ENCODE measurements at places on chromosomes 7 and 10.

- no peak for DNase-seq
Measured at GRCh38 chr10:21724020-21724589, 190.1 kb downstream of the MLLT10 start.

- DNase-seq: no peak
Measured at GRCh38 chr7:143331179-143331801, 15.4 kb downstream of the CLCN1 start.

GRCh38 chr10:69375307-69376151 is 41.2 kb downstream of the TACR2 start:
- DNase-seq: no peak

- no peak for DNase-seq
Measured at GRCh38 chr10:124652200-124652599, 92.0 kb downstream of the FAM53B start.

GRCh38 chr10:34821587-34822585 is 6.8 kb upstream of the PARD3 start:
- DNase-seq: no peak

DNA sequence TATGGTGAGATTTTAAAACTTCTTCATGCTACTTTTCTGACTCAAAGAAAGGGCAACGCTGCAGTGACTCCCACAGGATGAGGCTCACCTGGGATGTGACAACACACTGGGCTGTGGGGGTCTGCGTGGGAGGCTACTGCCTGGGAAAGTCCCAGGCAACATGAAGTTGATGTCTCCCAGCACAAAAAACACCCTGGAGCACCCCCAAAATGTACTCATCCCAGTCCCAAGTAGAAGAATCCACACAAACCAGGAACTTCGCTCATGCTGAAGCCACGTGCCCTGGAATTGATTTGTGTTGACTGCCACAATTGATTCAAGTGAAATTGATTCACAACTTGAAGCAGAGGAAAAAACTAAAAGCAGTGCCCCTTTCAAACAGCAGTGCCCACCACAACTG is 24.9 kb upstream of the PTPRN2 start:
- DNase-seq: no peak

- no peak for DNase-seq
Measured at GRCh38 chr10:52571516-52572182, 200.9 kb downstream of the MBL2 start.

- no peak for DNase-seq
Measured at GRCh38 chr10:6597478-6597877, 17.4 kb upstream of the PRKCQ start.

DNA sequence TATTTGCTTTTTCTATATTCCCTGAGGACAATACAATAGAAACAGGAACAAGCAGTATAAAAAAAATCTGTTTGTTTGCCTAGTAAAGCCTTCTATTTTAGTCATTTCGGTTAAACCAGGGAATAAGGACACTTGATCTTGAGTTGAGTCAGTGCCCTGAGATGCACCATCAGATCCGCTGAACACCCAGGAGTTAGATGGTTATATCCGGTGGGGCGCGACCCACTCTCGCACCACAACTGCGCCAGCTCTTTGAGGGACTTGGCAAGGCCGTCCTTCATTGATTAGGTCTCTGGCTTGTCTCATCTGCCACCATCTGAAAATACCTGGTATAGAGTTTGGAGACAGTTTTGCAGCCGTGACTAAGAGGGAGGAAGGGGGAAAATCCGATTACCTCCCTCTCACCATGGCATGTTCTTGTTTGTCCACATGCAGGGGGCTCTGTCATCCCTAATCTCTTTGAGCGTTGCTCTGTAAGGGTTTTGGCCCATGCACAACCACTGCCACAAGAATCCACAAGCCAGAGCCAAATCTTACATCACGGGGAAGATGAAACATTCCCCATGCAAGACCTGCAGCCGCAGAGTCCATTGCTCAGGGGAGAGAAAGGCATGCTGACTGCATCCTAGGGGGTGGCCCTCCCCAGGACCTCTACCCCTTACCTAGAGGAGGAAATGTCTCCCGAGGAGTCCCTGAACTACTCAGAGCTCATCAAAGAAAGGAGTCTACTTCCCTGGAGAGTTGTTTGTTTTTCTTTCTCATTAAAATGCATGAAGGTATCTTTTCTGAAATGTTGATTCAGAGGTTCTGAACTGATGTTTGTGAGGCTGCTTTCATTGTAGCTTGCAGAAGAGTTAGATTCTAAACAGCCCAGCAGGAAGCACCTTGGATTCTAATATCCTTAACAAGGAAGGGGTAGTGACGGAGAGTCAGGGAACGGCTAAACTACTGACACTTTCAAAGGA is 101.6 kb upstream of the FAM171A1 start:
- DNase-seq: no peak

- DNase-seq: no peak
Measured at GRCh38 chr10:13219685-13220670, 14.2 kb downstream of the UCMA start.

DNA sequence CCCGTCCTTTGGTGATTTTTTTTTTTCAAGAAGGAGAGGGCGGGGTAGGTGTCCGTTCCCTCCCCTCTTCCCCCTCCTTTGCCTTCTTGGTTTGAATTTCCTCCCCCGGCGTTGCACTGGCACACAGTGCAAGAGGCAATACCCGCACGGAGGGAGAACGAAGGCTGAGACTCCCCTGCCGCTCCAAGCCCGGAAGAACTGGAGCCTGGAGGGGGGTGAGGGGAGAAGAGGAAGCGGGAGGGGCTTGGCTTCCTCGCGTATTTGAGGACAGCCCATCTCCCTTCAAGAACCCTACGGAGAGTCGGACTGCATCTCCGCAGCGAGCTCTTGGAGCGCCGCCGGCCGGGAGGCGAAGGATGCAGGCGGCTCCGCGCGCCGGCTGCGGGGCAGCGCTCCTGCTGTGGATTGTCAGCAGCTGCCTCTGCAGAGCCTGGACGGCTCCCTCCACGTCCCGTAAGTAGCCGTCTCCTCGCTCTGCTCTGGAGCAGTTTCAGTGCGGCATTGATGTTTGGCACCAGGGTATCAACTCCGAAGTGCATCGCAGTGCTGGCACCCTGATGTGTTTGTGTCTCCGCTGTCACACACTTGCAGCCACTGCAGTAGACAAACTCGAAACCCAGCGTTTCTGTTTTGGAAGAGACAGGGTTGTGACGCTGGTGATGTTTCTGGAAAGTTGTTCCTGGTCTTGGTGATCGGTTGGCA is at the start of gene CNTNAP2:
CNTNAP2 (plus strand) TSS at position 281 of the 702 bp plus-strand sequence; CDS start at position 357, 76 bp downstream.
- no peak for DNase-seq

DNA sequence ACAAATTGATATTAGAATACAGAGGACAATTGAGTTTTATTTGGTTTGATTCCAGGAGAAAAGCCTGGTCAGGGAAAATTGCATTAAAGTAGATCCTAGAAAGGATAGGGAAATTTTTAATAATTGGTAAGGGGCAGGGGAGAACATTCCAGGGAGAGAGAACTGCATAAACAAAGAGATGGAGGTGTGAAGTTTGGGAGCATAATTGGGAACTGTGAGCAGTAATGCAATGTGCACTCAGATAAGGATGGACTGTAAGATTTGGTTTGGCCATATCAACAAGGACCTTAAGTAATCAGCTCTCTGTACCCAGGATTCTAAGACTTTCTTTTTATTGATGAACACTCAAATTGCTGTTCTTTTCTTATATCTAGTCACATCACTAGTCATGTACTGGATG is 41.4 kb downstream of the ZMYND11 start:
- no peak for DNase-seq

GRCh38 chr7:828793-829561 is 3.3 kb upstream of the SUN1 start:
- no peak for DNase-seq

- no peak for DNase-seq
Measured at GRCh38 chr10:3192856-3193635, 20.5 kb upstream of the PITRM1 start.

- DNase-seq: no peak
Measured at GRCh38 chr10:33153968-33154327, 180.5 kb downstream of the NRP1 start.

- no peak for DNase-seq
Measured at GRCh38 chr10:112361951-112362751, 11.8 kb upstream of the ACSL5 start.

- DNase-seq: no peak
Measured at GRCh38 chr7:139679731-139680594, 97.8 kb downstream of the HIPK2 start.

DNA sequence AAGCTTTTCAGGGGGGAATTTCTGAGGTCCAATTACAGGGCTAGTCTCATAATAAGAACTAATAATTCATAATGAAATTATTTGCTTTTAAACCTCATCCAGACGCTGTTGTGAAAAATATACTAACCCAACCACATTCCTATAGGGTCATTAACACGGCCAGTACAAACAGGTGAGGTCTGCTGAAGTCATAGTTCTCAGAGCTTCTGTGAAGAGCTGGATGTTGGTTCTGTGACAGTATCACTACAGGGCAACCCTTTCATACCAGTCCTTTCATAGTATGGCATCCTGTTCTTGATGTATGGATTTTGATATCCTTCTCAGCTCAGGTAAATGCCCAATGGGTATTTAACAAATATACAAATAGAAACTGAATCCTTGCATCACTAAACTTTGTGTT is 62.3 kb upstream of the FAM133B start:
- DNase-seq: no peak

DNA sequence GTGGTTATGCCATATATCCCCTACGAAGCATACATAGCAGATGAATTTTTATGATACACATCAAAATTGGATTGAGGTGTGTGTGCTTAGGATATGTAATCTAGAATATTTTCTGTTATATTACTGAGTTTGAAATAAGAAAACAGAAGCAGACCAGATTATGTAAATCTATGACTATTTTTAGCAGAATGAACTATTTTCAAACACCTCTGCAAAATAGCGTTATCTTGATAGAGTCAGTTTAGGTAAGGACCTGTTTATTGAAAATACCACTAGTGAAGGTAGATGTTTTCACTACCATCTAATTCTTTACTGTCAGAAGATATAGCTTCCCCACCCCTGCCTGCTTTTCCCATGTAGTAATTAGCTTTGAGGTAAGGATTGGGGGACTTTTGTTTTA is 9.1 kb downstream of the LANCL2 start:
- no peak for DNase-seq

DNA sequence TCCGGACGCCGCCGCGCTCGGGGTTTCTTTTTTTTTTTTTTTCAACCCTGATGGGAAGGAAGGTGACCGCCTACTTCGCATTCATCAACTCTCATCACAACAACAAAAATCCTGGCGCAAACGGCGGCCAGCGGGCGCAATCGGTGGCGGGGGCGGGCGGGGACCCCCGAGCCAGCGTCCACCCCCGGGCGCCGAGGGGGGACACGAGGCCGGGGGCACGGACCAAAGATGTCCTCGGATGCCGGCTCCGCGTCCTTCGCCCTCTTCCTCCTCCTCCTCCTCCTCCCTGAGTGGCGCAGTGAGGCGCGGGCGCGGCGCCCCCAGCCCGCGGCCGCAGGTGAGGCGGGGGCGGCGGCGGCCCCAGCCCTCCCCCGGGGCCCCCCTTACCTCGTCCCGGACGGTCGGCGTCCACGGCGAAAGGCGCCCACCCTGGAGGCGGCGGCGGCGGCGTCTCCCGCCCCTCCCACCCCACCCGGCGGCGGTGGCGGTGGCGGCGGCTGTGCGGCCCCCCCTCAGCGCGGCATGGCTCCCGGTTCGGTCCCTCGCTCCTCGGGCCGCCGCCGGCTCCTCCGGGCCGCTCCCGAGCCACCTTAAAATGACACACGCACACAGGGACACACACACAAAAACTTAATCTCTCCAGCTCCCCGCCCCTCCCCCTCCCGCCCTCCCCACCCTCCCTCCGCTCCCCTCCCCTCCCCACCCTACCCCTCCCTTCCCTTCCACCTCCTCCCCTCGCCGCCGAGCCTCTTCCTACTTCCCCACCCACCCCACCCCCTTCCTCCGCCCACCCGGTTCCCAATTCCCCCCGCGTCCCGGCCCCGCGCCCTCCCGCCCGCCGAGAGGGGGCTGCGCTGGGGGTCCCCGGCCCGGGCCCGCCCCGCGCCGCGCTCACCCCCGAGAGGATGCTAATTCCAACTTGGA is at the start of gene CTBP2:
CTBP2 (minus strand) TSS at position 632 of the 924 bp plus-strand sequence.
- no peak for DNase-seq

DNA sequence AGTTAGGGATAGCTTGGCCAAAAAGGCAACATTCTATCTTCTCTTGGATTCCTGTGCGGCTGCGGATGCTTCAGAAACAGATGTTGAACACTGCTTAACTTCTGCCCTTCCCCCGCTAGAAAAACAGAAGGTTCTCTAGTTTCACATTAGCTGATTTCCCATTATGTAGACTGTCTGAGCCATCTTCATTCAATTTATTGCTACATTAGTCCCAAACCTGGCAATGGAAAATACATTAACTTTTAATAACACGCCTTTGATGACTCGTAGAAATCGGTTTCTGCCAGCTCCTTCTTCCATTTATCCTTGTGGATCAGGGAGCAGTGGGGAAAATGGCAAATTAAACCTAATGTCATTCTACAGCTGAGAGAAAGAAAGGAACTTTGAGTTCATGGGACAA is 119.9 kb downstream of the SLC16A9 start:
- no peak for DNase-seq

DNA sequence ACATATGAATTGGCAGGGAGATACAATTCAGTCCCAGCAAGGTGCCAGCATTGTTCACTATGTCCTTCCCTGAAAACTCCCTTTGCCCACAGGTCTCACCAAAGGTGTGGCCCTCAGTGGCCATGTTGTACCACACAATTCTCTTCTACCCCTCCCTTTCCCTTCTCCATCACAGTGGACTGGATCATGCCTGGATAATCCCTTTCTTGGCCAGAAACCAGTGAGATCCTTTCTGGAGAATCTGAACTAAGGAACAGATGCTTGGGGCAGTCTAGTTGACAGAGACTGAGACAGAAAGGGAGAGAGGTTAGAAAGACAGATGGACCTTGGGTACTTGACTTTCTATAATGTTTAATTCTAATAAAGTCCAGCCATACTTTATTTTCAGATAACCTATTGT is 9.5 kb downstream of the NMT2 start:
- DNase-seq: no peak

DNA sequence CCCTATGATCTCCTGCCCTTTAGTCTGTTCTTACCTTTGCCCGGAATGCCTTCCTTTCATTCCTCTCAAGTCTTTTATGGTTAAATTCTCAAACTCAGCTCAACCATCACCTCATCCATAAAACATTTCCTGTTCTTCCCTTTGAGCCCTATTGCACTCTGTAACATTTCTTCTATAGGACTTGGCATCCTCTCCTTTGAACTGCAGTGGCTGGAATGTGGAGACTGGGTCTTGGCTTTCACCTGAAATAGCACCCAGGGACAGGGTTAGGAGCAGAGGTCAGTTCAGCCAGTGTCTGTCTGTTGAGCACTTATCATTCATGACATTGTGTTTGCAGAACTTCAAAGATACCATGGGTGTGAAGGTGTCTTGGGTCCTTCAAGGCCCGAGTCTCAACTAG is 7.2 kb downstream of the NFE2L3 start:
- DNase-seq: no peak

- no peak for DNase-seq
Measured at GRCh38 chr10:71402005-71402404, 5.3 kb downstream of the CDH23 start.

- no peak for DNase-seq
Measured at GRCh38 chr10:68628576-68629127, 68.5 kb downstream of the TET1 start.

All from cortex of kidney (tissue), 1 donor.